Body of pancreas (tissue), 4 donors: ENCODE measurements at places on chromosomes 12 and 14.

DNA sequence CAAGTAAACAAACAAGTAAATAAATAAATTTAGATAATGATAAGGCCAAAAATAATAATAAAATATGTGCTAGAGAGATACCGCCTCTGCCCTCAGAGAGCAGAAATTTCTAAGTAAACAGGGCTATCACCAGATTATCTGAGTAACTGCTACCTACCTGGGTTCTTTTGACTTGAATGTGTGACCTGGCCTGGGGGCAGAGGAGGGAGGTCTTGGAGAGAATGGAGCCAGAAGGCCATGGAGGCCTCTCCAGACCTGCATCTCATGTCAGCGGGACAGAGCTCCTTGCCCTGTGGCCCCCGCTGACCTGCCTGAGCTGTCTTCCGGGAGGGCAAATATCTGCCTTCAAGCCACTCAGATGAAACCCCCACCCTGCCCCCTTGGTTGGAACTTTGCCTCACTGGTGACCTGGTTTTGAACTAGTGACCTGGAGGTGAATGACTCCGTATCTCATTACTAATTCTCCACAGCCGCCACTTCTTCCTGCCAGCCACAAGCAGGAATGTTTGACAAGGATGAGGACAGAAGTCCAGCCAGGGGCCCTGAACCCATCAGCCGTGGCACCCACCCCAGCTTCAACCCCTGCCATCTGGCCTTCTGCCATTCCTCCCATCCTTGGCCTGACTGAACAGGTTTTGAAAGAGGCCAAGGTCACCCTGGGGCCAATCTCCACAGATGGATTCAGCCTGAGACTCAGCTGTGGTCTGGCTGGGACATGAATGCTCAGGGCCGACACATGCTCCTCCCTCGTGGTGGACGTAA is 86.8 kb upstream of the PARP11 start:
- no peak for DNase-seq

DNA sequence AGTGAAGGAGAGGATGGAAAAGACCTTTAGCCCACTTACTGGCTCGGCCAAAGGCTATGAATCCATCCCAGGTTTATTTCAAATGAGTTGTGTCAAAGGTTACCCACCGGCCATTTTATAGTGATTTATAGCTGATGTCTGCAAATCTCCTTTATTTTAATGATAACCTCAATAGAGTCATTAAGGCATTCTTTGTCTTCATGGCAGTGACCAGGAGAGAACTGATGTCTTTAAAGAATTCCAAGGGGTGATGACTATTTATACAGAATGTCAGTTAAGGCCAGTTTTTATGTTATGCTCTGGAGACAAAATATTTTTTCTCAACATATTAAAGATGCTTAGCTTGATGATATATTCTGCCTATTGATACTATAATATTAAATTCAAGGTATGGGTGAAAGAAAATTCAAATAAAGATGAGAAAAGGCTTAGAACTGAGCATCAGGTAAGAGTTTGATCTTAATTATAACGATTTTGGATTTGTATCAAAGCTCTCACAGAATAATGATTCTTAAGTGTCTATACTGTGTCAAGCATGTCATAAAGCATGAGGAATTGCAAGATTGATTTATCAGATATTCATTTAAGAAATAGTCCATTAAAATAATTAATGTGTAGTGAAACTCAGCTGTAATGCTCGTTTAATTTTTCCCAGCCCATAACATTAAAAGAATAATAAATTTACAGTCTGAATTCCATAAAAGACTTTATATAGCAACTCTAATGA is 361.5 kb downstream of the SOX5 start:
- no peak for DNase-seq

- no peak for DNase-seq
These were observed 295.4 kb downstream of the RPAP3 start for GRCh38 chr12:47410383-47410782.

DNA sequence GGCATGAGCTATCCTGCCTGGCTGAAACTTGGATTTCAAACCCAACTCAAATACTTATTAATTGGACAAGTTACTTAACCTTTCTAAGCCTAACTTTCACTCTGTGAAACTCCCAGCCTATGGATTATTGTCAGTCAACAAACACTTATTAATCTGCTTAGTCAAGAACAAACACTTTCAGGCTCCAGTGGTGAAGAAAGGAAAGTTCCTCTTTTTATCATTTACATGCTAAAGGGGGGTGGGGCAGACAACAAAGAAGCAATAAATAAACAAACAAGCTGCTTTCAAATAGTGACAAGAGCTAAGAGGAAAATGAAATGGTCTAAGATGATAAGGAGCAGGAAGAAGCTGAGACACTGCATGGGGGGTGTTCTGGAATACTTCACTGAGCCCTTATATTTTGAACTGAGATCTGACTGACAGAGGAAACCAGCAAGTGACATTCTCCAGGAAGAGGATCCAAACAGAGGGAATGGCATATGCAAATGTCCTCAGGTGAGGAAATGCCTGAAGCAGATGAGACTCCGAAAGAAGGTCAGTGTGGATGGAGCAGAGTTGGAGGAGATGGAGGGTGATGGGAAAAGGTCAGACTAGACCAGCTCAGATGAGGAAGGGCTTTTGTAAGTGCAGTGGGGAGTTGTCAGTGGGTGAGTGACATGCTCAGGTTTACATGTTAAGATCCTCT is 259.6 kb downstream of the ITPR2 start:
- DNase-seq: no peak

DNA sequence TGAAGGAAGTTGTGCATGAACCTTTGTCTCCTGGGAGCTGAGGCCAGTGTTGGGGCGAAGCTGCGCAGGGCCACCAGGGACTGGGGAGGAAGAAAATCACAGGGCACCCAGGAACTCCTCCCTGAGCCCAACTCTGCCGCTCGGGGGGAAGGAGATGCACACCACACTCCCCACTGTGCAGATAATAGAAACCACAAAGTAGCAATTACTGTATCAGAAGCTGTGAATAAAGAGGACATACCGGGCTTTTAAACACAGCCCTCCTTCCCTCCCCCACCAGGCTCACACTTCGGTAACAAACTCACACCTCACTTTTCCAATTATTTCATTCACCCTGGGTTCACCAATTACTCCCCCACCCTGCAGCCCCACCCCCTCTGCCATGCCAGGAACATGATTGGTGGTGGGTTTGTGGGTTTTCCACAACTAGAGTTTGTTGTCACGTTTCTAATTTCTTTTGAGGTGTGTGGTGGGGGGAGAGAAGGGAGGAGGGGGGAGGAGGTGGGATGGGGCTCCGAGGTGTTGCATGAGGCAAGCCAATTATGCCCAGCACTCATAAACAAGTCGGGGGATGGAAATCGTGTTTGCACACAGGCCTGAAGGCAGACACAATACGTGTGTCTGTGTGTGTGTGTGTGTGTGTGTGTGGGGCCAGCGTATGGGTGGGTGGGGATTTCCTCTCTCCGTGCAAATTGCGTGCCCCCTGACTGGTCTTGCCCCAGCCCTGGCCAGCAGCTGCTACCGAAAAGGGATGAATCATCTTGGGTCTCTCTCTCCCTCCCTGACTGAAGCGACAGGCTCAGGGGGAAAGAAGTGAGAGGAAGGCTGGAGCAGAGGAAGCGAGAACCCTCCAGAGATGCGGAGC is 103.3 kb downstream of the RBM19 start:
- no peak for DNase-seq

DNA sequence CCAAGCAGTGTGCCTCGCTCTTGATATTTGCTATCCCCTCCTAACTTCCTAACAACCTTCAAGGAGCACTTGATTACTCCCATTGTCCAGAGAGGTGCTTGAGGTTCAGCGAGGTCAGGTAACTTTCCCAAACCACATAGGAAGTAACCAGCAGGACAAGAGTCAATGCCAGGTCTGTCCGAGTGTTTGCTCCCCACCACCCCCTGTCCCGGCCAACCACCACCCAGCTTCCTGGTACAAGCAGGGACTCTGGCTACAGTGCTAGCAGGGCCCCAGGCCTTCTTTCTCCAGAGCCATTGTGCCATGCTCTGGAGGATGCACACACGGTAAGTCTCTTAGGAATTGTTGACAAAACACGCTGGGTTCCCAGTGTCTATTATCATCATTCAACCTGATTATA is 49.2 kb downstream of the SYNE3 start:
- DNase-seq: no peak
